Hematopoietic multipotent progenitor cell (in vitro differentiated cells): ENCODE measurements at places on chromosomes 11 and 22. TPM values are rescaled to one million over a fixed set of nuclear protein-coding genes. Genes with fewer than 3 reads are reported as not detected.

GRCh38 chr11:25755918-25756584, 575.9 kb upstream of the ANO3 start:
- DNase-seq: no peak

GRCh38 chr11:71383461-71383860, 64.7 kb downstream of the DHCR7 start:
- no peak for DNase-seq

DNA sequence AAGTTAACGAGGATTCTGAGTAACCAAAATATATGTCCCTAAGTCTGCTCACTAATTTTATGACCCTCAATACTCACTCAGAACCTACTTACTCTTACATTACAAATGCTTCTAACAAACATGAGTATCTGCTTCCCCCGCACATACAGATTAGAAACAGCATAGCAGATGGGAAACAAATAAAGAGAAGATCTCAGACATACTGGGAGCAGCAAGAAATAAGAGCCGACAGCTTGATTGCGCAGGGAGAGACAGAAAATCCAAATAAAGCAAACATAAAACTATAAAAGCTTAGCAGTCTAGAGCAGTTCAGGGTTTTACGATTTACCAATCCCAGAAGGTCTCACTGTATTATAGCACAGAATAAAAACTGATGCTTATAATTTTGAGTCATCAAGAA, 89.1 kb upstream of the DBX1 start:
- no peak for DNase-seq

- DNase-seq: no peak
These were observed 62.6 kb upstream of the OLFML1 start for GRCh38 chr11:7422544-7423331.

GRCh38 chr11:108923413-108923812, 258.5 kb downstream of the DDX10 start:
- DNase-seq: peak; percentile 83

DNA sequence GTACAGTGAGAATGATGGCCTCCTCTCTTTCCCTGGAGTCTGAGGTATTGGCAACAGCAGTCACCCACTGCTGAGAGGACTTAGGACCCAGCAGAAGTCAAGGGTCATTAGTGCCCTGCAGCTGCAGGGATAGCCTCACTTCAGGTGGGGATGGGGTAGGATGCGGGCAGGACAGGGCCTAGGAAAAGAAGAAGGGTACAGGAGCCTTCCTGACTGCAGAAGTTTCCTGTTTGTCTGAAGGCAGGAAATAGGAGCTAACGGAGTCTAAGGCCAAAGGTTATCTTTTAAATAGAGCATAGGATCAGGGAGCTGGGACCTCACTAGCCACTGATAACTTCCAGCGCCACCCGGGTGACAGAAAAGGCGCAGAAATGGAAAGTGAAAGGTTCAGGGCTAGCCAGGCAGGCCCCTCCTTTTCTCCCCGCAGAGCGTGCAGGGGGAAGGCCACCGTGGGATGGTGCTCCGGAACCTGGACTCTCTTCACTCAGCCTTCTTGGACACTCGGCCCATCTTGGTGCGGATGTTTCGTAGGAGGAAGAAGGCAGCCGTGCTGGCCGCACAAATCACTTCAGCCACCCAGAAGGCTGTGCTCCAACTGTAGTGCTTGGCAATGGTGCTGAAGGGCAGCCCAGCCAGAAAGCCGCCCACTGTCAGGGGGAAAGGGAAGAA, 6.0 kb downstream of the TRAPPC4 start:
- no peak for DNase-seq

DNA sequence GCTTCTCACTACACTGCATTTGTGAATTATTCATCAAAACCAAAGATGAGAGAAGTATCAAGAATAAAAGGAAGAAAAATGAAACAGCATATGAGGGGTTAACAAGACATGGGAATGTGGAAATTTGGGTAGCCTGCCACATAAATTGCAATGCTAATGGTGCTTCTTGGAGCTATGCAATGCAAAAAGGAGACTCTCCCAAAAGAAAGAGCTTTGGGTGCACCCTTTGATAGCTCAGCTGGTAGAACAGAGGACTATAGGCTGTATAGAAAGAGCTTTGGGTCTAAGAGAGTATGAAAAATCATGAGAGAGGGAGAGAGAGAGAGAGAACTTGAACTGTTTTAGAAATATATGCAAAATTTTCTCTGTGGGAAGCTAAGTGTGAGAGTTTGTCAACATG, 26.3 kb downstream of the SPA17 start:
- DNase-seq: no peak

DNA sequence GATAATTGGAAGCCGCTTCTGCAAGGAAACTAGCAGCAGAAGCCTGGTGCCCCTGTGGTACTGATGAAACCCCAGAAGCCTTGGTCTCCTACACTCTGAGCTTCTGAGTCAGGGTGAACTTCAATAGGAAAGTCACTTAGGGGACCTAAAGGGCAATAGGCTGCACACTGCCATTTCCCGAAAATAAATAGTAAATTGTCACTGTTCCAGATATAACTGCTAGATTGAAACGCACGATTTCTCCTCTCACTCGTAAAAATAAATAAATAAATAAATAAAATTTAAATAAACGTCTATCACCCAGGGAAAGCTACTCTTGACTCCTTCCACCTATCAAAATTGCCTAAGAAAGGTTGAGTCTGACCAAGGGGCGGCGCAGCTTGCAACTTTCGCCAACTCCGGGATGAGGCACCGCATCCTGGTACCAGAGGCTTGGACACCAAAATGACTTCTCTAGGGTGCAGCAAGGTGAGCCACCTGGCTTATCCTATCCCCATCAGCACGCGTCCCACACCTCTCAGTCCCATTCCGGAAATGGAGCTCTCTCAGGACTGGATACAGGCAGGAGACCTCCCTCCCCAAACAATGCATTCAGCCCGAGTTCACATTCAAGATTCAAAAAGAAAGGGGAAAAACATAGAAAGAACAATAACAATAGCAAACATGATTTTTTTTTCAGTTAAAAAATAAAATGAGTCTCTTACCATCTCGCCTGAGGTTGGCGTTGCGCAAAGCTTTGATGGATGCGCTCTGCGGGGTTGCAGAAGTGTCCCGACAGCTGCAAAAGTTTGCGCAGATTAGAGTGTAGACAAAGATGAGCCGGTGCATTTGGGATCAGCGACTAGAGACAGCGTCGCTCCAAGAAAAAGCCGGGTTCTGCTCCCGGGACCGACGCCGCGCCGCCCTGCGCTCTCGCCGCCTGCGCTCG, 583 bp downstream of the PDGFD start:
- peak; percentile 23 for DNase-seq

DNA sequence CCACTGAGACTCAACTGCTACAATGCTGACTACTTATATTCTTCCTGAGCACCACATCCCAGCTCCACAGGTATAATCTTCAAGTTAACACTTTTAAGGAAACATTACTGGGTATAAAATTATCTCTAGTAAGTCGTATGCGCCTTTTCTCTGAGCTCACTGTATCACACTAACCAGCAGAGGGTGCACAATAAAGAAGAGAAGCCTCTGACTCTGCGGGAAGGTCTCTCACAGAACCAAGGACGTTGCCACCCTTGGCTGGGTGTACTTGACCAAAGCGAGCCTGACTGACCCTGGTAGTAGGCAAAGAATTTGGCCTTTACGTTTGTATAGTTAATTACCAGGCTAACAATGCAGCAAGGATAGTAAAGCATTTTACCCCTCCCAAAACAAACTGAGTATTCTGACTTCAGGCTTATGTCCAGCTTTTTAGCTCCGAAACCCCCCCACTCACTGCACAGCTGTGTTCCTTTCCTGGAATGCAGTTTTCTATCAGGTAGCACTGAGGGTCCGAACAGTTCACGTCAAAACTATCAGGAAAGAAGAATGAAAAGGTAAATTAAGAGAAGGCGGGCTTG, at the start of gene BTBD18:
Gene BTBD18 (minus strand): TSS at position 144 of the 578 bp plus-strand sequence. CDS start 631 bp downstream, outside the sequence.
- DNase-seq: peak; percentile 51

Gene OVOL1
- total RNA-seq: 0.27 TPM

Gene GGTLC2
- not detected for total RNA-seq

Gene CFAP300
- total RNA-seq: not detected

Gene PATE4
- not detected for total RNA-seq

Gene CD3G
- total RNA-seq: under 0.01 TPM
